ENCODE measurements at places on chromosomes 3 and 15.
A peak's percentile ranks its signal among the peaks of the same experiment; 100 is the strongest.

GRCh38 chr15:32716915-32717425, 834 bp upstream of the GREM1 start:
- DNase-seq: no peak

DNA sequence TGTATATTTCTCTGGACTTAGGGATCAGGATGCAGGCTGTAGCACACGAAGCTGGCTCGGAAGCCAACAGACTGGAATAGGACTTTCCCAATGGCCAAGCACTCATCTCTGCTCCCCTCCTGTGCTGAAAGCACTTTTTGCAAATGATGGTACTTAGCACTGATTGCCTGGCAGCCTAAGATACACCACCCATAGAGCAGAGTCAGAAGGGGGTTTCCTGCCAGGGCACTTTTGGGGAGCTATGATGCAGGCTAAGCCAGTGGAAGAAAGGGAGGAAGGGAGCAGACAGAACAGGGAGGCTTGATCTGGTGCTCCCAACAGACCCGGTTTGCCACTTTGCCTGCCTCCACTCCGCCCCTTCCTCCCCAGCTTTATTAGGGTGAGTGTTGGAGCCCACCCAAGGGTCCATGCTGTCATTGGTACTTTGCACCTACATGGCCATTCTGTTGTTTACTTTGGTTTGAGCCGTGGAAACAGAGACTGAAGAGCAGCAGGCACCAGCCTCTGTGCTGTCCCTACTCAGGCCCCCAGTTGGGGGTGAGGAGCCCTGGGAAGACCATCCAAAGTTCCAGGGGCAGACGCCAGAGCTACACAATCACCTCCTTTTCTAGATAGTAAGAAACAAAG, 15.9 kb downstream of the BSN start:
- DNase-seq: no peak

GRCh38 chr3:40079847-40080240, 229.7 kb upstream of the EIF1B start:
- no peak for DNase-seq

DNA sequence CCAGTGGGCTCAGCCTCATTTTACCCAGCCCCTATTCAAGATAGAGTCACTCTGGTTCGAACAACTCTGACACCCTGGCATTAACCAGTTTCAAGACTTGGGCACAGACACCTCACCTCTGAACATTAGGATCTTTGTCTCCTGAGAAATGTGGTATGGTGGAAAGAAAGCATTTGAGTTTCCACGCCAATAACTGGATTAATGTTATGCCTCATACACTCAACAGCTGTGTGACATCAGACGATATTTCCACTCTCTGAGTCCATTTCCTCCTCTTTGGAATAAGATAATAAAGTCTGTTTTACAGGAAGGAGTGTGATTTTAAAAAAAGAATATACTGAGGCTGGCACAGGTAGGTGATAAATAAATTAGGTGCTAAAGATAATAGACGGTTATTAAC, 121.3 kb upstream of the CHL1 start:
- no peak for DNase-seq

- no peak for DNase-seq
Observed at GRCh38 chr15:87496109-87496508, 760.4 kb downstream of the NTRK3 start.

DNA sequence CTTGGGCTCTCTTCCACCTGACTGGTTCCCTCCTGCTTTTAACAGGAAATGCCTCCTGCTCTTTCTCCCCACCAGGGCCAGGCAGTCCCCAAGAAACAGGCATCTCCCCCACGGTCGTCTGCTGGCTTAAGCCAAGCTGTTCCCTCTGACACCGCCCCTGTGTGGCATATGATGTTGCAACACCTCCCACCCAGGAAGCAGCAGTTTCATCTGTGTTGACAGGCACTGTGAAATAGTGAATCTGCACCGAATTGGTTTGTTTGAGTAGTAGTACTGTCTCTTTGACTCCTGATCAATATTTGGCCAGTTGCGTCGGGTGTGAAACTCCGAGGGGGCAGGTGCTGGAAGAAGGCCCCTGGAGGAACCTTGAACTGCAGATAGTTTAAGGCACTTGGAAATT, 188.8 kb downstream of the FEZF2 start:
- no peak for DNase-seq

- no peak for DNase-seq
Observed at GRCh38 chr3:50554553-50554952, 13.0 kb downstream of the C3orf18 start.

DNA sequence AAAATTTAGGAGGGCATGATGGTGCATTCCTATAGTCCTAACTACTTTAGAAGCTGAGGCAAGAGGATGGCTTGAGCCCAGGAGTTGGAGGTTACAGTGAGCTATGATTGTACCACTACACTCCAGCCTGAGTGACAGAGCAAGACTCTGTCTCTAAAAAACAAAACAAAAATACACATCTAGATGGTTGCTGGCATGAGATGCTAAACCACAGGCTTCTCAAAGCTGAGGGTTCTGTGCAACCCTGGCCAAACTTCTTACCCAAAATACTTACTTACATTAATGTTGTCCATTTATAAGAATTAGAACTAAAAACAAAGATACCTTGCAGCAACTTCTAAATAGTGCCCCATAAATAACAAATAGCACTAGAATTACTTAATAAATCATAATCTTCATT, 14.3 kb upstream of the ARHGEF3 start:
- DNase-seq: no peak

DNA sequence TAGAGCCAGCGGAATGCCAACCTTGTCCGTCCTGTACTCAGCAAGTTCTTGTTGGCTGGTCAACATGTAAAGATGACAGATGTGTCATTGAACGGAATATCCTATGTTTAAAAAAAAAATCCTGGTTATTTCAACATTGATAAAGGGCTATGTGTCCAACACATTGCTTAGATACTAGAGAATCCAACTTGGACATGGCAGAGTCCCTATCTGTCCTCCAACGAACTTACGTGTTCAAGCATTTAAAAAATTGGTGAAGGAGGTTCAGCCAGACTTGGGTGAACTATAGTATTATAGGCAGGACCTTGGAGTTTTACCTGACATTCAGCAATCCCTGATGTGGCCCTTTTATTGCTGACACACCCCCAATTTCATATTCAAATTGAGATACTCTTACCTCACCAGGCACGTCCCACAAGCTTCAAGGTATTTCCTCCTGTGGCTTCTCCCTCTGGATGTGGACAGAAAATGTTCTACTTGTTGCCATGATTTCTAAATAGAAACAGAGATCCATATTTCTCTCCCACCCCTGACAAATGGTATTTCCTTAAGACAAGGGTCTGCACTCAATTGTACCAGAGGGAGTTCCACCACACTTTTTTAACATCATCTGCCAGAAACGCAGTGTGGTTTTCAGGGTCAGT, 207.7 kb upstream of the TPM1 start:
- no peak for DNase-seq

DNA sequence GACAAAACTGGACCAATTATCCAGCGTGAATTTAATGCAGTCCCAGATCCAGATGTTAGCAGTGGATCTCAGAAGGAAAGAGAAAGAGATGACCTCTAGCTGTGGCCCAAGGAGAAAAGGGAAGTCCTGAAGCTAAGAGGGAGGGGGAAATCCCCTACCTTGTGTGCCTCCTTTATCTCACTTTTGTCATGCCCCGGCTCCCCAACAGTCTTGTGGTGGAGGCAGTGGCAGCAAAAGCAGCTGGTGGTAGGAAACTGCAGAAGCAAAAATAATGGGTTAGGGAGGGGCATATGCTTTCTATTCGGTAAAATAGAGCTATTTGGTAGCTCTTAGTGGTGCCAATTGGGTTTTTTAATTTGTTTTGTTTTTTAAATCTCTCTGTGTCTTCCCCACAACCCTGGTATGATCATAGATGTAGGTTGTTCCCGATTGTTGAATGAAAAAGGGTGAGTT, 56.5 kb downstream of the MCTP2 start:
- DNase-seq: no peak

- DNase-seq: no peak
Observed at GRCh38 chr15:48032911-48033310, 87.9 kb upstream of the SLC24A5 start.

- DNase-seq: no peak
Observed at GRCh38 chr3:14238930-14239329, 60.3 kb downstream of the LSM3 start.

DNA sequence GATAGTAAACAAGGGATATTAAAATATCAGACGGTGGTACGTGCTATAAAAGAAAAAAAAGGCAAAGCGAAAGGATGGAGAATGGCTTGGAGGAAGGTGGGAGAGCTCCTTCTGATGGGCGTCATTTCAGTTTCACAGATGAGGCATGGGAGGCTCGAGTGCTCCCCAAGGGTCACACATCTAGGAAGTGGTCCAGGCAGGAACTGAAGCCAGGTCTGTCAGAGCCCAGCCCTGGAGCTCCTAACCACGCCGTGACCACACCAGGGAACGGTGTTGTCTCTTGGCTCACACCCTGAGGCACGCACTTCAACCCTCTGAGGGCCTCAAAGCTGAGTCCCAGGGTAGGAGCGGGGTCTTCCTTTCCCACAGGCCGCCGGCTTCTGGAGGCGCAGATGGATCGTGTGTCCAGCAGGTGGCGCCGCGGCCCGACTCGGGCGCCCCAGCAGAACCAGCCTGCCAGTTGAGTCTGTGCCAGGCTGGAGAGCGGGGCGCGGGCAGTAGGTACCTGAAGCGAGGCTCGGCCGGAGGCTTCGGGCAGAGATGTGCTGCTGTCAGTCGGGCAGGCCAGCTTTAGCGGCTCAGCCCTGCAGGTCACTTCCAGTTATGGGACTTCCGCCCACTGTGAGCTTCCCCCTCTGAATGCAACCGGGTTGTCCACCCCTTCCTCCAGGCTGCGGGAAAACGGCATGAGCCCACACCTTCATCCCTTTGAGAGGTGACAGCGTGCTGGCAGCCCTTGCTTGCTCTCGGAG, 68.1 kb downstream of the SLC6A1 start:
- DNase-seq: peak; percentile 85

- DNase-seq: no peak
Observed at GRCh38 chr15:74855857-74856256, 12.9 kb upstream of the ULK3 start.

GRCh38 chr3:149968216-149968615, 2.5 kb downstream of the PFN2 start:
- DNase-seq: peak; percentile 53

DNA sequence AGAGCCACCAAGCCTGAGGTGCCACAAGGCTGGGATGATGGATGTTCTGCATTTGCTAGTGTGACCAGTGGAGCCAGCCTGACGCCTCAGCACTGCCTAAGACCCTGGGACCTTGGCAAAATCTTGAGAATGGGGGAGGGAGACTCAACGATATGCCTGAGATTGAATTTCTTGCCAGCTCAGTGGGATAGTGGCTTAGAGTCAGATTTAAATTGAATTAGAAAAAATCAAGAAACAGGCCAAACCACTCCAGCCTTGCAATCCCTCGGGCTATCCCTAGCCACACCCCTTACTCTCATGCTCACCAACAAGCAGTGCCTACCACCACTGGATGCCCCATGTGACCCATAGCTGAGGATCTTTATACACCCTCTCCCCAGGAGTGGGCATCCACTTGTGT, 18.7 kb upstream of the PDE8A start:
- DNase-seq: no peak

GRCh38 chr15:45732662-45733061, 97.8 kb downstream of the SQOR start:
- peak; percentile 57 for DNase-seq

DNA sequence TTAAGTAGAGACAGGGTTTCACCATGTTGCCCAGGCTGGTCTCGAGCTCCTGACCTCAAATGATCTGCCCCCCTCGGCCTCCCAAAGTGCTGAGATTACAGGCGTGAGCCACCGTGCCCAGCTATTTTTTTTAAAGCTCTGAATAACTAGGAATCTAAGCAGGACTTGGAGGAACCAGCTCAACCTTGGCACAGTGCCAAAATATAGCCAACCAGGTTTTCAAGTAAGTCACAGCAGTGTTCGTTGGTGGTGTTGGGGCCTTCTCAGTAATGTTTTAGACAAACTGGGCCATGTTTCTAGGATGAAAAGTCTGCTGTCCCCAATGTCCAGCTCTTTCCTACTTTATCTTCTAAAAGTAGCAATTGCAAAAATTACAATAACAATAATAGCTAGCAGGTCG, 6.4 kb upstream of the ADAM10 start:
- DNase-seq: no peak

GRCh38 chr3:174775603-174776002, 83.5 kb upstream of the NAALADL2 start:
- DNase-seq: no peak

DNA sequence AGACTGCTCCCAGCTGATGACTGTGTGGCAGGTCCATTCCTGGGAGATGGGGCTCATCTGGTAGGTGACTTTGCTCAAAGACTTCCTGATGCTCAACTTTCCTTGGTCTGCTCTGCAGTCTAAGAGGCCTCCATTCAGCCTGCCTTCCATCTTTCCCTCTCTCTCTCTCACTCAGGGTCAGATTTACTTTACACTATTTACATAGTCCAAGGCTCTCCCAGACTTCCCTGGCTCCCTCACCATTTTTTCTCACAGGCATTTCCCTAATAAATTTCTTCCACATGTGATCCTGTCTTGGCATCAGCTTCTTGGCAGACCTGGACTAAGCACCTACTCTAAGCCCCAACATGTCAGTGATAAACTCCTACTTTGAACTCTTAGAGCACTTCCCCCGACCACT, 13.0 kb upstream of the PCCB start:
- DNase-seq: no peak

GRCh38 chr3:130473416-130473815, 43.6 kb upstream of the COL6A6 start:
- DNase-seq: no peak

- DNase-seq: no peak
Observed at GRCh38 chr3:186342197-186342596, 19.8 kb downstream of the DGKG start.

DNA sequence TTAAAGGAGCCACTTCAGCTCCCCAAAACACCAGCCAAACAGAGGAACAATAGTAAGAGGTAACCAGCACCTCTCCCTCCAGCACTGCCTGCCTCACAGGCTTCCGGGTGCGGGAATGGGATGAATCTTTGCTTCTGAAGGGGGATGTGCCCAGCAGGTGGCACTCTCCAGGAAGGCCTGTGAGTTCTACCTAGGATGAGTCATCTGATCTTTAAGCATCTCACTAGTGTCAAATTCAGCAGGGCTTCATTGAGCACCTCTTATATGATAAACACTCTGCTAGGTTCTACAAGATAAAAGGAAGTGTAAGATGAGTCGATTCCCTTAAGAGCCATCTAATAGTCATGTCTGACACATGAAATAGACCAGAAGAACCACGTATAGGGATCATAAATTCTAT, 237.4 kb upstream of the UMPS start:
- DNase-seq: no peak

DNA sequence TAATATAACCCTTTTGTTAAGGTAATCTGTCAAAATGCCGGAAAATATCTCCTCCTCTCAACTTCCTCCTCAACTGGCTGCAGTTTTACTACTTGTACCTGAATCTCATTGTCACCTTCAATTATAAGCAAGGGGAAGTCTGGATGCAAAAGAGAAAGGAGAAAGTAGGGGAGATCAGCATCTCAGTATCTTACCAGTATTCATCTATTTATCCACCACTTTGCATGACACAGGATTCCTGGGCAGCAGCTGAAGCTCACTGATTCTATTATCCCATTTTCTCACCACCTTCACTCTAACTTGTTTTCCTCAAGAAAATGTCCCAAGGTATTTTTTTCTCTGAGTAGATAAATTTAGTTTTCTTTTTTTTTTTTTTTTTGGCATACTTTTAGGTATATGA, 440.5 kb upstream of the CBLB start:
- no peak for DNase-seq

GRCh38 chr15:77907824-77908751, 169.4 kb downstream of the TBC1D2B start:
- DNase-seq: peak; percentile 45
